ENCODE measurements at places on chromosomes 13 and 19.

DNA sequence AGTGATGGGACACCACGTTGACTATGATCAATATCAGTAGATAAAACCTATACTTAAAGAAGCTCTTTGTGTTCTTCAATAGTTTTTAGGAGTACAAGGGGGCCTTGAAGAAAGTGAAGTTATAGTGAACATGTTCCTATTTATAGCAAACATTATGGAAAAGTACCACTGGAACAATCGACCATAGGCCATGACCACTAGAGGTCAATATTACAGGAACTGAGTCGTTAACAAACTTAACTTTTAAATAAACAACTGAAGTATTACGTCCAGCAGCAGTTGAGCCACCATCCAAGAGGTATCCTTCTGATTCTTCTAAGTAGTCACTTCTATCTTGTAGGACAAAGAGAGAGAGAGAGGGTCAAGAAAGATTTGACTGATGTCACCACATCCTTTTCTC, 391.0 kb upstream of the SLITRK5 start:
- DNase-seq, result no peak

- no peak for DNase-seq
Measured at GRCh38 chr19:22603518-22604440, 30.3 kb upstream of the ZNF492 start.

GRCh38 chr19:1223018-1223855, 14.6 kb downstream of the CBARP start:
- DNase-seq, result no peak

DNA sequence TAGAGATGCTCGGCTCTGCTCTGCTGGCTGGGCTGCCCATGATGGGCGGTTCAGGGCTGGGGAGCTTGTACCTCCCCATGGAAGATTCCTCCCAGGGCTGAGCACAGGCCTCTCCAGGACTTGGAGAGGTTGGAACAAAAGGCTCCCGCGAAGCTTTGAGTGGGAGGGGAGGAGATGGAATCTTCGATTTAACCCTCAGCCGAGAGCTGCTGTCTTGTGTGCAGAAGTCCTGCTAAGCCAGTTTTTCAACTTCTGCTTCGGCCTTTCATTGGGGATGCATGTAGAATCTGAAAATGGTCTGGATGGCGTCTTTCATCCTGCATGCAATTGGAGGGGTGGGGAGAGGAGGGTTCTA, 163.3 kb downstream of the KDM4B start:
- DNase-seq, result no peak

DNA sequence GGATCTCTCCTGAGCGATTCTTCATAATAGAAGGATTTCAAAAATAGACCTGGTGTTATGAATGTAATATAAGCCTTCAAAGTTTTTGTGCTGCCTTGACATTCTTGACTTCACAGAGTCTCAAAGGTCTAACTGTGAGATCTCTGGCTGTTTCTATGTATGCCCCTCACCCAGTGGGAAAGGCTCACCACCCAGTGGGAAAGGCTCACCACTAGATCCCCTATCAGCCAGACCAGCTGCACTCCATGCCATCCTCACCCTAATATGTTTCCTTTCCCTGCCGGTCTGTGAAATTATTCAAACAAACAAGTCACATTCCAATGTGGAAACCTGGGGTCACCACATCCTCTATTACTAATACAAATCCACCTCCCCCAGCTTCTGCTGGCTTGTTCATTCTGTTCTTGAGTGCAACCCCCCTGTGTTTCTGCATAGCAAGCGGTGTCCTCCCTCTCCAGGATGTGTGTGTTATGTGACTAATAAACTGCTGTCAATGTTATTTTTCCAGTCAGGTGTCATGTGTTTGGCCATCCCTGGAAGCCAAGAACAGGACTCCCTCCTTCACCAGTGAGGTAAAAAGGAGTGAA, 13.8 kb upstream of the SLITRK1 start:
- no peak for DNase-seq

GRCh38 chr13:111114362-111115060, 599 bp upstream of the ARHGEF7 start:
- DNase-seq, result no peak

DNA sequence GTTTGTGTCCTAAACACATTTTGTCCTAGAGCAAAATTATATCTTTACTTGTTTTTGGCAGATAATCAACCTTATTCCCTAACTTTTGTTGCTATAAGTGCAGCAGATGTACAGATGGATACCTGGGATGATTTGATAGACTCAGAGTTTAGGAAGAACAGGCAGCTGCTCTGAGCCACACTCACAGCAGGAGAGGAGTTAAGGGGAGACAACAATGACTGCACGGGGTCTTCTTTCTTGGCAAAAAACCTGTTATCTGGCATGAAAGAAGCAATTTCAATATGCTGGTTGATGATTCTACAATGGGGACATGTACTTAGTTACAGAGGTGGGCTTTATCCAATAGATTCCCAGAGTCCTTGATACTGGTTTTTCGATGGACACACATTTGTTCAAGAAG, 258.9 kb upstream of the PCDH9 start:
- no peak for DNase-seq

DNA sequence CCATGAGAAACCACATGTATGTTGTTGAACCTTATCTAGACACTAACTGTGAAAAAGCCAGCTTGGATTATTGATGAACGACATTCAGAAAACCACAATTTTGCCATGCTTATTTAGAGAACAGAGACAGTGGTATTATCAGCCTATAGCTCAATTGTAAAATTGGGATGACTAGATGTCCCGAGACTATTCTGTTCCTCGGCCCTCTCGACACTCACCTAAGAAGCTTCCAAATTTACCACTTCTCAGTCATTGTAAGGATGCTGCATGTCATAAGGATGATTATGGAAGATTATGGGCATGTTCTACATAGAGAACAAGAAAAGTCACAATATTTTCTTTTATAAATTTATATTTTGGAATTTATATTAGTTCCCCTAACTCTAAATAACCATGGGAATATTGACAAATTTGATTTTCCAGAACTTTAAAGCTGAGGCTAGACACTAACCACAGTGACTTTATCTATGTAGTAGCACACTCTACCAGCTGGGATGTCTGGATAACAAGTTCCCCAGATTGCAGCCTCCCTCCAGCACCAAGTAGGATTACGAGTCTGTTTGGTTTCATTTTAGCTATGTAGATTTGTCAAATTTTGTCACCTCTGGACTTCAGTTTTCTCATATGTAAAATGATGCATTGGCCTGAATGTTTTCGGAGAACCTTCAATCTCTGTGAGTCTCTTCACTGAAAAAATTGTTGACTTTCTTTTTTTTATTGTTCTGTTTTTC, 513.6 kb downstream of the IRS2 start:
- no peak for DNase-seq
